ENCODE measurements at places on chromosomes 4 and X. TPM values are rescaled to one million over a fixed set of nuclear protein-coding genes. Genes with fewer than 3 reads are reported as not detected.

The C4orf46 gene
- total RNA-seq: 3.0 TPM

DNA sequence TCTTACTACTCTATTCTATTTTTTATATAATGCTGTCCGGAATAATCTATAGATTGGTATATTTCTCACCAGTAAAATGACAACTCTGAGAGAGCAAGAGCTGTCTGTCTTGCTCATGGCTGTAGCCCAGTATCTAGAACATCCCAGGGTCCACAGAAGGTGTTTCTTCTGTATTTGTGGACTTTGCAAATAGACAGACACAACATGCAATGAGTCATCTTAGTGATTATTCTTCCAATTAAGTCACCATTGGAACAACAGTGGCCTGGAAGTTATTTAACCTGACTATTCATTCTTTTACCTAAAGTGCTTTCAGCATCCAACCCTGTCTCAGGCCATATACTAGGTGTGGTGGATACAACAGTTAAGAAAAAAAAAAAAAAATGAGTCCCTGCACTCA is 179.5 kb downstream of the PPARGC1A start:
- DNase-seq: no peak

DNA sequence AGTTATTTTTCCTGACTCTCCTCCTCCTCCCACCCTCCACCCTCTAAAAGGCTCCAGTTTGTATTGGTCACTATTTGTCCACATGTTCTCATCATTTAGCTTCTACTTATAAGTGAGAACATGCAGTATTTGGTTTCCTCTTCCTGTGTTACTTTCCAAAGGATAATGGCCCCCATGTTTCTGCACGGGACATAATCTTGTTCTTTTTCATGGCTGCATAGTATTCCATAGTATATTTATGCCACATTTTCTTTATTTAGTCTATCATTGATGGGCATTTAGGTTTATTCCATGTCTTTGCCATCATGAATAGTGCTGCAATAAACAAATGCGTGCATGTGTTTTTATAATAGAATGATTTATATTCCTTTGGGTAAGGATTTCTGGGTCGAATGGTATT is 167.3 kb upstream of the GRID2 start:
- DNase-seq: no peak

The SLC10A4 gene
- 0.35 TPM for total RNA-seq

DNA sequence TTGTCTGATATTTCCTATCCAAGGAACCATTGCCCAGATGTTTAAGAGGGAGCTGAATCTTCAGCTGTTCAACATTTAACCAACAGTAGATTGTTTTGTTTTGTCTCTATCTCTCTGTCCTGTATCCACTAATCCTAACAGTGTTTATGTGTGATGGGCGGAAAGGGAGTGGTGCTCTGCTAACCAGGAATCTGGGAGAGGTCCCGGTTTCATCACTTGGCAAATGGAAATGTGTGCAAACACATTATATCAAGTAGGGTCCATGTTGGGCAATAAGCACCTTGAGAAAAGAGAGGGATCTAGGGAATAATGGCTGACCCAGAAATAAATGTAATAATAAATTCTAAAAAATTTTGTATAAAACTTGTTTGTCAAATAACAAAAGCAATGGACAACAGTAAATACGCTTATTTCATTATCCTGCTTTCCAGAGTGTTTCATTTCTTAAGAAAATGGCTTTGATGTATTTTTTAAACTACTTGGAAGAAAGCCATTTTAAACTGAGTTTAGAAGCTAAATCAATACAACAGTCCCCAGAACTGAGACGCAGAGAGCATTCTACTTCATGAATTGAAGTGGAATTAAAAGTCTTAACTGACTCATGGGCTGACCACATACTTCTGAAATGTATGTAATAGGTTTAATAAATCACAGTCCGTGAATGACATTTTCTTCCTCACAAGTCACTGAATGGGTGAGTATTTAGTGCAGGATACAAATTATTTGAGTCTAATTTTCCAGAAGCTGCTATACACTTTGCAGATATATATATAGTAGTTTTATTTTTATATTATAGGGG is 55.8 kb downstream of the EMCN start:
- DNase-seq: no peak

The HMGN5 gene
- 1.5 TPM for total RNA-seq

All from cardiac septum (tissue), 1 donor.